IMR-90 (cell line): ENCODE measurements at places on chromosomes 5 and 9. TPM values are rescaled to one million over a fixed set of nuclear protein-coding genes. Genes with fewer than 3 reads are reported as not detected.

DNA sequence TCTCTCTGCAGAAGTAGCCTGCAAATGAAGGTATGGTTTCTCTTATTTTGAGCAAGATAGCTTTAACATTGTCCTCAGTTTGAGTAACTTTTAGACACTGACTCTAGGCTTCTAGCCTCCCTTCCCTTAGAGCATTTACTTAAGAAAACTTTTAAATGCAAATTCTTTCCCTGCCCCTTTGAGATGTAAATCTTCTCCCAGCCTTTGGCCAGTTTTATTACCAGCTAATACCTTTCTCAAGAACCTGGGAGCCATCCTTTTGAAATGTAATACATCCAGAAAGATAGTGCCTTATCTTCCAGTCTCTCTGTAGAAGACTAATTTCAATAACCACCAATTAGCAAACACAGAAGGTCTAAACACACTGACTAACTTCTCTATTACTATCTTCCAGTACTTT is 688.9 kb upstream of the CDH9 start:
- DNase-seq, result no peak

DNA sequence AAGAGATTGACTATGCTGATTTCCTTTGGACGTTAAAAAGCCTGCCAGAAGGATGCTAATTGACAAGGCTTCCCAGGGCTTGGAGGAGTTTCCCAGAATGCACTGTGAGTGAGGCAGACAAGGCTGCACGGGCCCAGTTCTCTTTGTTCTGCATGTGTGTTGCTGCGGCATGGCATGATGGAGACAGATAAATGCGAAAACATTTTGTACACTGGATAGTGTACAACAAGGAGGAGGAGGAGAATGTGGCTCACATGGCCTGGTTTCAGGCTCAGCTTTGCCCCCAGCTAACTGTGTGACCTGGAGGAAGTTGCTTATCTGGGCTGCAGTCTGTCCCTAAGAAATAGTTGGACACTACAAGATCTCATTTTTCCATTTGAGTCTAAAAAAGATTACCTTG is 135.5 kb upstream of the CPEB4 start:
- no peak for DNase-seq

- DNase-seq, result no peak
Observed at GRCh38 chr9:133718563-133719315, 19.4 kb downstream of the SARDH start.

DNA sequence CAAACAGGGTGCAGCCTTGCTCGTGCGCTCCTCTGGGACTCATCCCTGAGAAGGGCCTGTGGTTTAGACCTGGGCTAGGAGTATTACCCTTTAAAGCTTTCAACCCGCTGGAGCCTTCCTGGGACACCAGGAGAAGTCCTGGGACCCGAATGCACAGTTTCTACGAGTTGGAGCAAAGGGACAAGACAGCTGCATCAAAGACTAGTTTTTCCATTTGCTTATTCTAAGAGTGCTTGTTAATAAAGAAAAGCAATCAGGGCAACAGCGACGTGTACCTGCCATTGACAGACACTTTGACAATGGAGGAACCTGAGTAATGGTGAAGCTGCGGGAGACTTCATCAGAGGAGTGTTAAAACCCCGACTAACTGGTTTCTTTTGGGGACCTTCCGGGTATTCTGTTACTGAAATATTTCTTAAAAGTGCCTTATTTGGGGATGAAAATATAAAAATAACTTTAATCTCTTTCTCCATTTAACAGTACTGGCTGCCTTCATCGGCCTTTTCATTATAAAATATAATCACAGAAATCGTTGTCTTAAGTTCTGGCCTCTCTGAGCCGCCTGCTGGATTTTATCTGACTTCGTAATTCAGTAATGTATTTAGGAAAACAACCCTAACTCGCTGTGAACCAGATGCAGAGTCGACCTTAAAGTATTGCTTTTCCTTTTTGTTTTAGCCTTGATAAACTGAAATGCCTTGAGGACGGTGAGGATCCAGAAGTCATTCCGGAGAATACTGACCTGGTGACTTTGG is 732 bp downstream of the SNAPC3 start:
- peak; percentile 43 for DNase-seq

Gene ANKRD31
- under 0.01 TPM in 2 replicates for total RNA-seq

DNA sequence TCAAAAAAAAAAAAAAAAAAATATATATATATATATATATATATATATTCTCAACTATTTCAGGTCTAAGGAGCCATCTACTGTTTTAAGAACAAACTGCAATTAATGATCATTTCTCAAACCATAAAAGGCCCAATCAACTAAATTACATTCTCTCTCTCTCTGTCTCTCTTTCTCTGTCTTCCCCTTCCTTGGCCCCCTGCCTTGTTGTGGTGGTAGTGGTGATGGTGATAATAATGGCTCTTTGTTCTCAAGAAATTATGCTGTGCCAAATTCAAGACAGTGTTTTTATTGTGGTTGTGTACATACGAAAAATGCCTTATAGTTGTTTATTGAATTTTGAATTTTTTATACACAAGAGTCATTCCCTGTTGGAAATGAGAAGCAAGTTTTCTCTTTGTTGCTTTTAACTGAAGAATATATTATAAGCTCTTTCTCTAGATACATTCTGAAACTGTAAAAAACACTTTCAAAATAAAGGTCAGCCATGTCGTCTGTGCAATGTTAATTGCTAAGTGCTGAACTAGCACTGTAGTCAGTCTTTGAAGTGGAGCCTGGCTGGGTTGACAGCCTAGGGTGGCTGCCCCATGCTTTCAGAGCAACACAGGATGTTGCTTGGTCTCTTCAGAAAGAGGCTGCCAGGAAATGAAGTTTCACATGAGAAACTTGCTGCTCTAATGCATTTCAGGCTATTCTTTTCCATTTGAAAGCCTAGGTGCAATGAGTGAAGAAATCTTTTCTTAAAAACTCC is 96.0 kb downstream of the HINT1 start:
- no peak for DNase-seq

Gene PCDHA9
- under 0.01 TPM in 2 replicates for total RNA-seq

- DNase-seq, result no peak
Observed at GRCh38 chr5:14019768-14020290, 75.3 kb upstream of the DNAH5 start.

- peak; percentile 58 for DNase-seq
Observed at GRCh38 chr9:133715295-133715865, 22.8 kb downstream of the SARDH start.

Gene ANKRD18B
- total RNA-seq, result 13.4 and 14.7 TPM in 2 replicates

DNA sequence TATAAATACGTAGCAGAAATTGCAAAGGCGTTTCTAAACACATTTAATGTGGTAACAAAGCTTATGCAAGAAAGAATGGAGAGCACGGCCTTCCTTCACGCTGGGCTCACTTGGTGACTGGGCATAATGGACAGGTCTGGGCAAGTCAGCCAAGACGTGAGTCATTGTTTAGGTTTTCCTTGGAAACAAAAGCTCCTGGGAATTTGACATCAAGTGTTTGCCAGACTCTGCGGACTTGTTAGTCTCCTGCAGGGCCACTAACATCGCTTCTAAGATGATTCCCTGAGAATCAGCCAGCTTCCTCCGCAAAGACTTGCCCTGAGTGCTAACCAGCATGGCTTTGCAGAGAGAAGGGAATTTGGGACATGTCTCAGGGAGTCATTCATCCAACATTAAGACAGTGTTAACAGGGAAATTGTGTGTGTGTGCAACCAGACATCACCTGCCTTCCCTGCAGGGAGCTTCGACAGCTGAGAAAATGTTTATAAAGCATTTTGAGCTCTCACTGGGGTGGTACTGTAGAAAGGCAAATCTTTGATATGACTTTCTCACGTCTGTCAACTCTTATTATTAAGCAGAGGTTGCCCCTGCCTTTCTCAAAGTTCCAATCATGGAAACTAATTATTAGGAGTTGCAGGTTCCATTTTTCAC is 182.5 kb downstream of the NTRK2 start:
- peak; percentile 11 for DNase-seq

DNA sequence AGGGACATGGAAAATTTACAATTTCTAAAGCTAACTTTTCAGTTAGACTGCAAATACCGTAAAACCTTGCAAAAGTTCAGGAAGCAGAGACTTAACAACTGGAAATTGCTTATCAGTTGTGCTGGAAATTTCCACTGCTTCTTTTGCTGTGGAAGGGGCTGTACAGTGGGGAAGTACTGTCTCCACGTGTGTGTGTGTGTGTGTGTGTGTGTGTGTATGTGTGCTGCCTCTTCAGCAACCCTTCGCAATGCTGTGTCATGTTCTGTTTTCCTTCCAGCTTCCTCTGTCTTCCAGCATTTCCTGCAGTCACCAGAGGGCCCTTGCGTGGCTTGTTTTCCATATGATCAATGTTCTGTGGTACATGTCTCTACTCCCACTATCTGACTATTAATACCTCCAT is 87.5 kb upstream of the RANBP3L start:
- DNase-seq, result no peak

GRCh38 chr5:135053278-135053677 is 19.2 kb upstream of the PITX1 start:
- no peak for DNase-seq
